ENCODE measurements at places on chromosomes 13 and 19.

GRCh38 chr13:46131705-46132104 lies 26.9 kb upstream of the CPB2 start:
- DNase-seq: no peak

DNA sequence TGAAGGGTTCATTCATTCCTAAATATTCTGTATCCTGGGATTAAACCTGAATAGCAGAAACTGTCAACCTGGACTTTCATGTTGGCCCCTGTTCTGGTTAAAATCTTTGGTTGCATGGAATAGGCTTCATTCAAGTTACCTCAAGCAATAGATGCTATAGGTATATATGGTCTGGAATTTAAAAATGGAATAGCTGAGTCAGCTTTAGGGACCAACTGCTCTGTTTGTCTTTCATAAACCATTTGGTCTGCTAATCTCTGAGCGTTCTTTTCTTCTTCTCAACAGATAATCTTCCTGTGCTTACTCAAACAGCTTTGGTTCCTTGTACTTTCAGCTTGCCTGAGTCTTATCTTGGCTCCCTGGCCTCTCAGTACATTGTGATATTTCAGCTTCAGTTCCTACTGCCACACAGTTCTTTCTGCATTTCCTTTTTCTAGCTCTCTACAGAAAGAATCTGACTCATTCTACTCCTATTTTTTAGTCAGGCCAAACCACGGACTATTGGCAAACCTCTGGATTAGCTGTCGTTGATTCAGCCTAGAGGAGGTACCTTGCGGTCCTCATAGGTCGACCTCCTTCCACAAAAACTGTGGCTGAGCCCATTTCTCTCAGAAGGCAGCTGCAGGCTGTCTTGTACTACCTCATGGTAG lies 35.9 kb upstream of the MAB21L1 start:
- no peak for DNase-seq

DNA sequence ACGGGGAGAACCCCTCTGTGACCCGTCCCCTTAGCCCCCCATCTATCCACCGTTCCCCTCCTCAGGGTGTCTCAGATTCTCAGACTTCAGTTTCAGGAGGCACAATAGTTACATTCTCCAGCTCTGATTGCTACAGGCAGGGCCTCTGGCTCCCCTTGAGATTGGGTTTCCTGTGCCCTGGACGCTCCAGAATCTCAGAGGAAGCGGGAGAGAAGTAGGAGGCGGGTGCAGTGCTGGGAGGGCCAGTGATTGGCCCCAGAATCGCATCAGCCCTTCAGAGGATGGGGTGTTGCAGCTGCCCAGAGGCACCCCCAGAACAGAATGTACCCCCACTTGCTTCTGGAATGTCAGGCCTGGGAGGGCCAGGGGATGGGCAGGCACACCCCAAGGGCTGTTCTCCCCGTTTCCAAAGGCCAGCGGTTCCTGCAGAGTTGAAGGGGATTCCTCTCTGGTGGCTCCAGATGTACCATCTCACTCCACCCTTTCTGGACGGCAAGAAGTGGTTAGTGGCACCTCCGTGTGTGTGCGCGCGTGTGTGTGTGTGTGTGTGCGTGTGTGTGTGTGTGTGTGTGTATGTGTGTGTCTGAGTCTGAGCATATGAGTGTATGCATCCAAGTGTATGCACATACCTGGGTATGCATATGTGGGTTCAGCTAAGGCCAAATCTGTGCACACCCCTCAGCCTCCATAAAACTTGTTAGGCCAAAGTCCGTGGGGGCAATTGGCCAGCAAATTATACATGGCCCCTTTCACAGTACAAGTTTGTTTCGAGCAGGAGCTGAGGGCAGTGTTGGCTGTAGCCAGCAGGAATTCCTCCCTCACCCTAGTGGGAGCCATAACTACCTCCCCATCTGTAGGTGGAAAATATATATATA lies 35.5 kb downstream of the LYL1 start:
- DNase-seq: no peak

DNA sequence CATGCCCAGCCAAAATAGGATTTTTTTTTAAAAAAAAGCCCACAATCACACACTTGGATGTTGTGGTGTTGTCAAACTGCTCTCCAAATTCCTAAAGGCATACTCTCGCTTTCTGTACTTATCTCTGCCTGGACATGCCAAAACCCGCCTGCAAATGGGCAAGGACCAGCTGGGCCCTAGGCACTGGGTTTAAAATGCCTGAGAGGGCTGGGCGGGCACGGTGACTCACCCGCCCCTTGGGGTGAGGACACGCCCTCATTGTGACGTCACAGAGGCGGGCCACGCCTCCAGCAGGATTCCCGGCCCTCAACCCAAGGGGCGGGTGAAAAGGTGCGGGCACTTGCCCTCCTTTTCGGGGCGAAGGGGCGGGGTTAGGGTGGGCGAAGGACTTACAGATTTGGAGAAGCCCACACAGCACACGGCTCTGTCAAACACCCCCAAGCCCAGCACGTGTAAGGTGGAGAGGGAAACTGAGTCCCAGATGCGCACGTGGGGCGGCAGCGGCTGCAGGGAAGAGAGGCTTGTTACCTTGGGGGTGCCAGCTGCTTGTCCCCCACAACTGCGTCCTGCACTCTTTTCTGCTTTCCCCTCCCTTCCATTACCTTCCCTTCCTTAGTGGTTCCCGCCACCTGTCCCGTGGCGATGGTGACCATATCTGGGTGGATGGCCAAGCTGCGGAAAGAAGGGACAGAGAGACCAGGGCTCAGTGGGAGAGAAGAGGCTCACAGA lies 6.6 kb downstream of the EML2 start:
- DNase-seq: no peak

DNA sequence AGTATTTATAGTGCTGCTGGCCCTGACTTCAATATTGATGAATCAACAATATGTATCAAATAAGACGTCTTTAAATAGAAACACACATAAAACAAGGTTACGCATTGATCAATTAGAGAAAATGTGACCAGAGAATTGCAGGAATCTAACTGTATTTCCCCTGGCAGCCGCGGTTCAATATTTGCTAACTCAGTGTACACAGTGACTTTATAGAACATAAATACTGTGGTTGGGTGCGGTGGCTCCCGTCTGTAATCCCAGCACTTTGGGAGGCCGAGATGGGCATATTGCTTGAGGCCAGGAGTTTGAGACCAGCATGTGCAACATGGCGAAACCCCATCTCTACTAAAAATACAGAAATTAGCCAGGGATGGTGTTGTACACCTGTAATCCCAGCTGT lies 22.8 kb upstream of the UPF3A start:
- no peak for DNase-seq

- DNase-seq: no peak
Measured at GRCh38 chr19:33273881-33274662, 28.3 kb downstream of the CEBPA start.

GRCh38 chr19:10936661-10937084 lies 8.1 kb downstream of the TIMM29 start:
- peak; percentile 38 for DNase-seq

- no peak for DNase-seq
Measured at GRCh38 chr13:39414339-39414738, 188.7 kb downstream of the LHFPL6 start.

DNA sequence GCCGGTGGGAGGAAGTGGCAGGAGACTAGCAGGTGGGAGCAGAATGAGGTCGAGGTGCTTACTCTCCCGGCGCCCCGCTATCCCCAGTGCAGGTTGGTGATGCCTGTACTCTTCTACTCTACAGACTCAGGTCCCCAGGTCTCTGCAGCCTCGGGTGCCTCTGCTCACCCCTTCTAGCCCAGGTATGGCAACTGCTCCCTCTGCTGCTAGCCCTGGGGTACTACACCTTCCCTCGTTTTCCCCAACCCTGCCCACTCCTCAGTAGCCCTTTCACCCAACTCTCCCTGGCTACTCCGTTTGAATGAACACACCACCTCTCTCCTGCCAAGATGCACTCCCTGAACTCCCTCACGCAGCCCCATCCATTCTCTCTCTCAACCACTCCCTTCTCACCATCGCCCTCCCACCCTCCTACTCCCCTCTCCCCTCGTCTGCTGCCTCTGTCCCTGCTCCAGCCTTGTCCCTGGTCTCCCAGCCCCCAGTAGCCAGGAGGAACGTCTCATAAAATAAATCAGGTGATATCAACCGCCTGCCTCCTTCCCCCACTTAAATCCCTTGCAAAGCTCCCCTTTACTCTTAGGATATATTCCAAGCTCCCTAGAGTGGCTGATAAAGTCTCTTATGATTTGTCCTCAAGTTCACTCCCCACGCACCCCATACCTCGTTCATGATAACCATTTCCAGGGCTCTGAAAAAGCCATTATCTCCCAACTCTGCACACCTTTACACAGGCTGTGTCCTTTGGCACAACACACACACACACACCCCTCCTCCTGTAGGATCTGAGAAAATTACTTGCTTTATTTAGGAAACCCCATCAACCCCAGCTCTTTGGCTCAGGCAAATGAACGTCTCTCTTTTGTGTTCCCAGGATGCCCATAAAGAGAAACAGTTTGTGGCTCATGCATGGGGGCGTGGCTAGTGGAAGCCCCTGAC lies 8.2 kb upstream of the MEIS3 start:
- DNase-seq: peak; percentile 56

DNA sequence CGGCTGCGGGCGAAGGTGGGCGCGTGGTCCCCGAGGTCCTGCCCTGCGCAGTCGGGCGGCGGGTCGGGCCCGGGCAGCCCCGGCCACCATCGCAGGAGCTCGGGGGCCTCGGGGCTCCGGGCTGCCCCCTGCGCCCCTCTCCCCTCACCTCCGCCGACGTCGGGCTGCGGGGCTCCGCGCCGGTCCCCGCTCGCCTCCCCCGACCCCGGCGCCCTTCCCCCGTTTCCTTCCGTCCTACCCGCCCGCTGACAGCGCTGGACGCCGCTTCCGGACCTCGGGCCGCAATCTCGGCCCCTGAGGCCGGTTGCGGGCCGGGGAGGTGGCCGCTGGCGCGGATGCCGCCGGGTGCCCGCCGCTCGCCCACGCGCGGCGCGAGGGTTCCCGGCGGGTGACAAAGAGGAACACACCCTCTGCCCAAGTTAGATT lies 720 bp downstream of the FARP1 start:
- DNase-seq: no peak

DNA sequence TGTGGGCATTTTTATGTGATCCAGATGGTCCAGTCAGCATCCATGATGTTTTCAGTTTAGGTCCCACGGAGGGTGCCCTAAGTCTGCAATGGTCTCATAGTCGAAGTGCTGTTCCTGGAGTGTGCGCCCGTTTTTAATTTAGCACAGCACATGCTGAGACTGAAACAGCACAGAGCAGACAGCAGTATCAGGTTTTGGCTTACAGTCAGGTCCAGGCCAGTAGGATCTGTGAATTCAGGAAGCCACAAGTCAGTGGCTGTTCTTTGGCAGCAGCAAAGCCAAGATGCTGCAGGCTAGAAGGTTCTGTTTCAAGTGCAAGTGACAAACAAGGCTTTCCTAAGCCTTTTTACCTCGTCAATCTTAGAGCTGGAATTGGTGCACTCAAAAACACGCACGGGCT lies 18.3 kb downstream of the FBXO27 start:
- no peak for DNase-seq

GRCh38 chr13:48505012-48505411 lies 27.9 kb downstream of the RCBTB2 start:
- DNase-seq: no peak

- no peak for DNase-seq
Measured at GRCh38 chr13:46629811-46630413, 76.9 kb downstream of the LRCH1 start.

GRCh38 chr19:2358548-2359173 lies 1.4 kb upstream of the TMPRSS9 start:
- no peak for DNase-seq

GRCh38 chr13:108816375-108816774 lies 187.0 kb downstream of the MYO16 start:
- no peak for DNase-seq

- no peak for DNase-seq
Measured at GRCh38 chr13:38637576-38637975, 49.3 kb upstream of the FREM2 start.

DNA sequence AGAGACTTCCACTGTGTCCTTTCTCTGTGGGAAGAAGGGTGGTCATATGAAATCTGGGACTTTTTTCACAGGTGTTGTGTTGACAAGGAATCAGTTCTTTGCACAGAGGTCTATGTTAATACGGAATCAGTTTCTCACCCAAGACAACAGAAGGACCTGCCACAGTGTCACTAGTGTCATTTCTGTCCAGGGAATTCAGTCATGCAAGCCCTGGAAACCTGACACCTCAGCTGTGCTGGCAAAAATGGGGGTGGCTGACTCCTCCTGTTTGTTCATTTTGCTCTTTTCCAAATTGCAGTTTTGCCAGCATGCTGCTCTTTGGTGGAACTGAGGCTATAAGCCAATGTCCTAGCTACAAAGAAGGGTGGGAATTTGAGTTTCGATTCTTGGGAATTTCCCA lies 49.8 kb upstream of the ESD start:
- DNase-seq: no peak

GRCh38 chr19:4088975-4089374 lies 22.3 kb upstream of the ZBTB7A start:
- DNase-seq: peak; percentile 18

GRCh38 chr19:32748497-32748896 lies 28.9 kb downstream of the TDRD12 start:
- DNase-seq: peak; percentile 33

- DNase-seq: no peak
Measured at GRCh38 chr13:64347664-64348063, 2882.5 kb downstream of the PCDH9 start.

DNA sequence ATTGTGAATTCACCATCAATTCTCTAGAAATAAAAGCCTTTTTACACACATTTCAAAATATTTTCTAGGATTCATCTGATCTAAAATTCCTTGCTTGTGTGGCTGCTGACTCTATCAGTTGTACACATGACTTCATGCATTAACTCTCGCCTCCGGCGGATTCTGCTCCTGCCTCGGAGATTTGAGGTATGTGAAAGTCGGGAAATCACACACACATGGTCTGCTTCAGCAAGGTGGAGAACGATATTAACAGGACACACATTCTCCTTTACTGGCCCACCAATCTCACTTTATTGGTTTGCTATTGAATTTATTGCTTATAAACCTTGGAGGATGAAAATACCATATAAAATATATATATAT lies 855.7 kb downstream of the SLITRK5 start:
- DNase-seq: no peak

GRCh38 chr13:43333176-43333575 lies 309.8 kb downstream of the DNAJC15 start:
- DNase-seq: no peak

DNA sequence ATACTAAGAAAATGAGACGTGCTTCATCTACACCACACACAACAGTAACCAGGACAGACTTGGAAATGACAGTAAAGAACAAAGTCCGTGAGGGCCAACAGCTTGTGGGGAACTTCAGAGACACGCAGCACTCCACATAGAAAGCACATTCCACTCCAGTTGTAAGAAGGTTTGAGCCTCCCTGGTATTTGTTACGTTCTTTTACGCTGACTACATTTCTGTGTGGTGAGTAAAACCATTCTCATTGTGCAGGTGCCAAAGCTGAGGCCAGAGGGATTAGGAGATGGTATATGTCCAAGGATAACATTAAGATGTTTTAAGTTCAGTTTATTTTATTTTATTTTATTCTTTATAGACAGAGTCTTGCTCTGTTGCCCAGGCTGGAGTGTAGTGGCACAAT lies 1189.9 kb downstream of the UQCRFS1 start:
- no peak for DNase-seq

- DNase-seq: no peak
Measured at GRCh38 chr13:99973808-99974185, 2.2 kb upstream of the ZIC5 start.

Data from stimulated activated naive CD4-positive, alpha-beta T cell (primary cell).